ENCODE measurements at places on chromosomes 6 and 20.

DNA sequence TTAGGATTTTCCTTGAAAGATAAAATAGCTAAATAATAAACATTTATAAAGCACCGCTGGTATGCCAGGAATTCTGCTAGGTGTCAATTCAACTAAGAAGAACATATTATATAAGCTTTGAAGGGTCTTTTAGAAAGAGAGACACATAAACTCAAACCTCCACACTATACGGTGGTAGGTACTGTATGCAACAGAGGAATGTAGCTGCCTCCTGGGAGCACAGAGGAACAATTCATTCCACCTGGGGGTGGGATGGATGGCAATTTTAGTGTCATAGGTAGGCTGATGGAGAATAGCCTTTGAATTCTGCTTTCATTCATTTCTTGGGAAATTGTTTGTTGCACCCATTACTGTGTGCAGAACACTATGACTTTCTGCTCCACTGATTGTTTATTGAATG is 447.1 kb upstream of the MAP3K7 start:
- DNase-seq = no peak

DNA sequence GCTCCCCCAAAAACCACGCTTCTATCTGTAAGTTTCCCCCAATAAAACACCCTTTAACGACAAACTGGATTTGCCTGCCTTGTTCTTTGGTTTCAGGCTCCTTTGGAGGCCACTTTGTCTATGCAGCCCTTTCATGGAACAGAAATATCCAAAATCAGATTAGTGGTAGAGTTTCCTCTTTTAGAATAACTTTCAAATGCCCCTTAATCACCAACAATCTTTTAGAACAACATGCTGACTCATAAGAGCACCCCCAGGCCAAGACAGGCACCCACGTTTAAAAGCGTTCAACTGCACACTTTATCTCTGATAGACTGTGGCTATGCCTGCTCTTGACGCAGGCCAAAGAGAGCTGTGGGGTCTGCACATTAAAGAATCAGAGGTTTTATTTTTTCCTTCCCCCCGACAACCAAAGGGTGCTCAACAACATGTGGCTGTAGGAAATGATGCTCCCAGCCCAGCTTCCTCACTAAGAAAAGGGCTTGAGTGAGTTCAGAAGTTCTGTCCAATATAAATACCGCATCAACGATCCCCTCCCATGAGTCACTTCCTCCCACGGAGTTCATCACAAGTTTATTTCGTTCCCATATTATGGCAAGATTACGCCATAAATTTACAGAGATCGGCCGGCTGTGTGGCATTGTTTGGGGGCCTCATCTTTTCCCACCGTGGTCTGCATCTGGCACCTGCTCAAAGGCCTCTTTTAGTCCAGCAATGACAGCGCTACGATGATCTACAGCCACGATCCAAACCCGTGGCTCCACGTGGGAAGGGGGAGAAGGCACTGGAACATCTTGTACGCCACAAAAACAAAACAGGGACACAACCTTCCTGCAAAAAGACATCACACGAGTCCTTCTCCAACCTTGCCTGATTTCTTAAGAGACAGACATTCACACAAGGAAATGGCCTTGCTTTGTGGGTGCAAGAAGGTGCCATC is 88.8 kb upstream of the NFATC2 start:
- peak; percentile 30 for DNase-seq

GRCh38 chr6:25675167-25675566 is 23.2 kb downstream of the SCGN start:
- no peak for DNase-seq

- DNase-seq = no peak
These were observed 38.9 kb downstream of the FBXO9 start for GRCh38 chr6:53103993-53104675.

DNA sequence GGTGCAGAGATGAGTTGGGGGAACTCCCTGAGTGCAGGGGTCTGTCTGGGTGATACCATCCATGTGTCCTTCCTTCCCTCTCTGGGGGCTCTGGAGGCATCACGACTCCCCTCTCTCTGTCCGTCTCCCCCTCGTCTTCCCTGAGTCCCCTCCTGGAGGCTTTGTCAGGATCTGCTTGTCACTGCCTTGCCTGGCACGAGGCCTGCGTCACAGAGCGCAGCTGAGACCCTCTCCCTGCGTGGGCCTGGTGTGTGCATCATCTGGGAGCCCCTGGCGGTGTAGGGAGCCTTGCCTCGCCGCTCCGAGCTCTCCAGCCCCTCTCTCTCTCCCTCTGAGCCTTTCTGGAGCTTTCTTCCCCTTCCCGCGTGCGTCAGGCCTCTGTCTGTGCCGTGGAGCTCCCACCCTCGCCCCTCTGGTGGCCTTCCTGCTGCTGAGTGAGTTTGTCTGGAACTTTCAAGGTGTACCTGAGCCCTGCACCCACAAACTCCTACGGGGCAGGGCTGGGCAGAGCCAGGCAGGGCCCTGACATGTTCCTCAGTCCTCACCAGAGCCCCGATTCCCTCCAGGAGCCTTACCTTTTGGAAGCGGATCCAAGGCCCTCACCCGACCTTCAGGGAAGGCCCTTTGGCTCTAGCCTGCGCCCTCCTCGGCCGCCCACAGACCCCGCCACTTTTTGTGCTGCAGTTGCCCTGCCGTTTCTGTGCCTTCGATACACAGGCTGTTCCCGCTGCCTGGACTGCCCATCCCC is 70.3 kb downstream of the SRC start:
- DNase-seq = no peak

- DNase-seq = no peak
These were observed 247.9 kb upstream of the RAB32 start for GRCh38 chr6:146295695-146296094.

DNA sequence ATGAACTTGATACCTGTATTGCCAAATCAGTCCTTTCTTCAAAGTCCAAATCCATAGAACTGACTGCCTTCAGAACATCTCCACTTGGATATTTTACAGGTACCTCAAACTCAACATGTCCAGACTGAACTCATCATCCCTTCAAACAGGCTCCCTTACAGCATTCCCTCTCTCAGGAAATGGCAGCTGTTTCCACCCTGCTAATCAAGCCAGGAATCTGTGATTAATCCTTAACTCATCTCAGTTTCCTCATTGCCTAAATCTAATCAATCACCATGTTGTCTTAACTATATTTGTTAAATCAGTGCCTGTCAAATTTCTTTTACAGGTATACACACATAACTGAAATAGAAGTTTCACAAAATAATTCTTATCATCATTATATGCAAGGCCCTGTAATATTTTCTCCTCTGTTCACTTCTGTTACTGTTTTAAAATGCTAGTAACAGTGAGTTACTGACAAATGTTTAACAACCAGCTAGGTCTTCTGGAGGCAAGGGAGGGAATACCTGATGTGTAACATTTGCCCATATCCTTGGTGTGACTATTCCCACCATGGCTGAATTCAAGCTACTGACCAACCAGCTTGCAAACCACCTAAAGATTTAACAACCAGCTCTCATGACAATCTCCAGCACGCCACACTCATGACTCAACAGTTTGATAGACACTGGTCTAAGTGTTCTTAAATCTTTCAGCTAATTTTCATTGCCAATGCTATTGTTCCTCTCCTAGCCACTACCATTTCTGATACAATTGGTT is 124.9 kb downstream of the ADAT2 start:
- no peak for DNase-seq

- no peak for DNase-seq
These were observed 239.8 kb downstream of the UST start for GRCh38 chr6:148986608-148987007.

DNA sequence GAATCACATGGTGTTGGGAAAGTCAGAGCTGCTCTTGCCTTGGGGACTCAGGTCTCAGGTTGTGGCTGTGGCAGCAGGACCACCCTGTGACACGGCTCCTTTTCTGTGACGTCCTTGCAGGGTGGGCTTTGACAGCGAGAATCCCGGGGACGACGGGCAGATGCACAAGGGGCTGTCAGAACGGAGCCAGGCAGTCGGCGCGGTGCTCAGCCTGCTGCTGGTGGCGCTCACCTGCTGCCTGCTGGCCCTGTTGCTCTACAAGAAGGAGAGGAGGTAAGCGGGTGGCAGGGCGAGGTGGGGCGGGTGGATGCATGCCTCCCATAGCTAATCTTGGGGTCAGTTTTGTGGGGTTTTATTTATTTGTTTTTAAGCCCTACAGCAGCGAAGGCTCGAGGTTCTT is 19.2 kb upstream of the SLC22A1 start:
- no peak for DNase-seq

- DNase-seq = no peak
These were observed 160.9 kb downstream of the FRK start for GRCh38 chr6:115899730-115900282.

- no peak for DNase-seq
These were observed 22.2 kb upstream of the KIAA1586 start for GRCh38 chr6:57024321-57024720.

DNA sequence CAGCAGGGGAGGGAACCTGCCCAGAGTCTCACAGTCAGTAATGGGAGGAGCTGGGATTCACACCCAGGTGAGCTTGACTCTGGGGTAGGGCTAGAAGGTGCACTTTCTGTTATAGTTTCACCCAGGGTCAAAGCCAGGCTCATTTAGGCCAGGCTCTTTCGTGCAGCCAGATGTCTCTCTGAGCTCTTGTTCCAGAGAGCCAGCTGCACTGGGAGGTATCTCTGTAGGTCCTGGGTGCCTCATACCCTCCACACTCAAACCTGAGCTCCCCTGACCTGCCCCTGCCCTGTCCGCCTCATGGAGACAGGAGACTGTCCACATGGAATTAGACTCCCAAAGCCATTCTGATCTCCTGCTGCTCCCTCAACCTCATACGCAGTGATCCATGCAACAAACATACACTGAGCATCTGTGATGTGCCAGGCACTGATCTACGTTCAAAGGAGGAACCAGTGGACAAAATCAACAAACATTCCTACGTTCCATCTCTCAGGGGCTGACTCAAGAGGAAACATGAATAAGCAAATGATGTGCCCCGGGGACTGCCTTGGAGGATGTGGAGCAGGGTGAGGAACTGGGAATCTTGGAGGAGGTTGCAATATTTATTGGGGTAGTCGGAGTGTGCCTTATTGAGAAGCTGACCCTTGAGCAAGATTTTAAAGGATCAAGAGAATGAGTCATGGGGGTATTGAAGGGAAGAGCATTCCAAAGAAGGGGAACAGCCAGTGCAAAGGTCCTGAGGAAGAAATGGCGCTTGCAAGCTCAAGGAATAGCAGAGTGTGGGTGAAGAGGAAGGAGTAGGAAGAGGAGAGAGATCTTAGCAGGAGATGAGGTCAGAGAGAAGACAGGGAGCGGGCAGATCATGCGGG is 71.3 kb upstream of the TOX2 start:
- no peak for DNase-seq

- no peak for DNase-seq
These were observed 388.2 kb downstream of the SYNE1 start for GRCh38 chr6:152248980-152249379.

DNA sequence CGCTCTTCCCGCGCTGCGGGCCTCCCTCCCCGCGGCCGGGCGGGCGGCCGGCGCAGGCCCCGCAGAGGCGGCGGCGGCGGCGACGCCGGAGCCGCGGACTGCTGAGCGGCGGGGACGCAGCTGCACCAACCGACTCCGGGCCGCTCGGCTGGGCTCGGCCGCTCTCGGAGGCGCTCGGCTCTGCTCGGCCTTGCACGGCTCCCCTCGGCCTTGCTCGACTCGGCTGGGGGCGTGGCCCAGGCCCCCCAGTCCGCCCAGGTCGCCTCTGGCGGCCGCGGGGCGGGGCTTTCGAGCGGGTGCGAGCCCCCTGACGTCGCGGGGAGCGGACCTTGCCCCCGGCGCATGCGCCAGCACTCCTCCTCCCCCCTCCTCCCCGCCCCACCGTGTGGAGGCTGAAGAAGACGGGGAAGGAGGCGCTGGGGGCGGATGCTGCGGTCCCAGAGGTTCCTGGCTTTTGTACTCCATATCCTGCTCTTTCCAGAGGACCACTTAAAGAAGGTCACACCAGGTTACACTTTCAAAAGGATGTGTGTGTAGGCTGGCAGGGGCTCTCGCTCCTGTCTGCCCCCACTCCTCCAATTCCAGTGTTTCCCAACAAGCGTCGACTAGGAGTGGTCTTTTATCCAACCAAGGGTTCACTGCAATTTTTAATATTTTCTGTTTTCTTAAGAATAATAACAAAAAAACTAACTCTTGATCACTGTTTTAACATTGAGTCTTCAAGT is at the start of gene ZHX3:
ZHX3 (minus strand) TSS at position 186 of the 725 bp plus-strand sequence. CDS start 112,815 bp downstream, outside the sequence.
- DNase-seq = peak; percentile 98

GRCh38 chr6:56259234-56260077 is 12.1 kb upstream of the COL21A1 start:
- no peak for DNase-seq

GRCh38 chr20:21109144-21109543 is 3.0 kb upstream of the LINC00237 start:
- DNase-seq = no peak

DNA sequence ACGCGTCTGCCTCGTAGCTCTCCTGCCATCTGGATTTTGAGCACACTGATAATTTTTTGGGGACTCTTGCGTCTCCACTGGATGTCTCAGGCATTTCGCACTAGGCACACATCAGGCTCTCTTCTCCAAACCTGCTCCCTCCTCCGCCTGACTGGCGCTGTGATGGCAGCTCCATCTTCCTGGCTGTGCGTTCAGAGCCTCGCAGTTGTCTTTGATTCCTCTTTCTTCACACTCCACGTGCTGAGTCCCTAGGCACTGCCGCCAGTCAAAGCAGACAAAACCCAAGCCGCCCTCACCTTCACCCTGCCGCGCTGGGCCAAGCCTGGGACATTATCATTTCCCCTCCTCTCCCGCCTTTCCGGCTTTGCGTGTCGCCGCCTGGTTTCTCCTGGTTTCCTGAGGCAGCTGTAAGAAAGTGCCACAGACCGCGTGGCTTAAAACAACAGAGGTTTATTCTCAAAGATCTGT is 778 bp downstream of the PSMG4 start:
- peak; percentile 14 for DNase-seq

DNA sequence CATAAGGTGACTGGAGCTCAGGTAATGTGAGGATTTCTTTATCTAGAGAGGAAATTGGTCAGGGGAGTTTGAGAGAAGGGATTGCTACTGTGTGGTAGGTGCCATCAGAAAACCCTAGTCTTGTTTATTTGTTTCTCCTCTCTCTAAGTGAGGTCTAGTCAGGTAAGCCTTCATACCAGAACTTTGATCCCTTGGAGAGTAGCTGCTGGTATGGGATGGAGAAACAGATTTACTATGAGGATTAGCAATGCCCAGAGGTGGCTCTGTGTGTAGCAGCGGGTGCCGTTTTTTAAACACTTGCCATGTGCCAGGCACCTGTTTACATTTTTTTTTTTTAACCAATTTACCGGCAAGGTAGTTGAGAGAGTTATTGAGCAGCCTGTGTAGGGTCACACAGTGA is 19.5 kb downstream of the CMTR1 start:
- no peak for DNase-seq

All from activated T-cell treated with anti-CD3 and anti-CD28 coated beads for 48 hours (primary cell).